ENCODE measurements at places on chromosomes 13 and 19.

DNA sequence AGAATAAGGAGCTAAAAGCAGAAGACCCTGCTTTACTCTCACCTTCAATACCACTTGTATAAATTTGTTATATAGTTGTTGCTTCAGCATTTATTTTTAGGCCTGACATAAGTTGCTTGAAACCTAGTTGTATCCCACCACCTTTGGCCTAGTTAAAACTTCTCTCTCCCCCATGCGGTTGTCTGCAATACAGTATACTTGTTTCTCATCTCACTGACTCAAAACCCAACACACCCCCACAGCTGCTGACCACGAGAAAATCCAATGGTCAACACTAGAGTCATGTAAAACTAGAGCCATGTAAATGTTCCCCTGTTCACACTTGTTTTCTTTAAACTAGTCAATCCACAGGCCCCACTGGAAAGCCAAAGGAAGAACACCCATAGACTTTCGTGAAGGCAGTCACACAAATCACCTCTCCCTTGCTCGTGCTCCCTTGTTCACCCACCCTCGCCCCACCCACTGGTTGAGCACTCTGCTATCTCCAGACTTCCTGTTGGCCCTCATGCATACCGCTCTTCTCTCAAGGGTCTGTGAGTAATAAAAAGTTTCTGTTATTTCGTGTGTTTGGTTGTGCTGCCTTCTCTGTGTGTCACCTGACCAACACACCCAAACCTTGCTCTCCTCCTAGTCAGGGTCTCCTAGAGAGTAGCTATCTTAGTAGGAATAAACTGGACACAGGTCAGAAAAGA, 12.9 kb upstream of the CCDC169 start:
- no peak for DNase-seq

DNA sequence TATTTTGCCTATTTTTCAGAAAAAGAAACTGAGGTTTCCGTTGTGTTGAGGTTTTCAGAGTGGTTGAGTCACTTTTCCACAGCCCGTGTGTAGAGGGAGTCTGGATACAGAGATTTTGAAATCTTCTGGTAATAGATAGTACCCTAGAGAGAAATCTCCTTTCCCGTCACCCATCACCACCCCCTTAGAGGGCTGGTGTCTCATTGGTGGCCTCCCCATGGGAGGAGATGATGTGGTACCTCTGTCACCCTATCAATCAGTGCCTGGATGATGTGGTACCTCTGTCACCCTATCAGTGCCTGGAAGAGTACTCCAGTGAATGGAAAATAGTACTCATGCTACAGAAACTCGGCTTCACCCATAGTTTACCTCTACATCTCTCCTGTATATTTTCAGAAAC, 42.2 kb upstream of the SERP2 start:
- DNase-seq, result no peak

GRCh38 chr13:37905736-37906135, 36.2 kb upstream of the TRPC4 start:
- DNase-seq, result no peak

- no peak for DNase-seq
These were observed 80.3 kb upstream of the FRY start for GRCh38 chr13:31951215-31951678.

- no peak for DNase-seq
These were observed 79.9 kb downstream of the FREM2 start for GRCh38 chr13:38766799-38767198.

DNA sequence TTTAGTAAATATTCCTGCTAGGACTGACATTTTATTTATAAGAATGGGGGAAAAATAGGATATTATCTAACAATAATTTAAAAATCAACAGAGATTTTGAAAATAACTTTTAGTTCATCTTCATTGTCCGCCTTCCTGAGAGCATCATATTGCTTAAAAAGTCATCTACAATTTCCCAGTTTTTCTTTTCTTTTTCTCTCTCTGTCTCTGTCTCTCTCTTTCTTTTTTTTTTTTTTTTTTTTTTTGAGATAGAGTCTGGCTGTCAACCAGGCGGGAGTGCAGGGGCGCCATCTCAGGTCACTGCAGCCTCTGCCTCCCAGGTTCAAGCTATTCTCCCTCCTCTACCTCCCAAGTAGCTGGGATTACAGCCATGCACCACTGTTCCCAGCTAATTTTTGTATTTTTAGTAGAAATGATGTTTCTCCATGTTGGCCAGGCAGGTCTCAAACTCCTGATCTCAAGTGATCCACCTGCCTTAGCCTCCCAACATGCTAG, 276.3 kb downstream of the DACH1 start:
- DNase-seq, result no peak

DNA sequence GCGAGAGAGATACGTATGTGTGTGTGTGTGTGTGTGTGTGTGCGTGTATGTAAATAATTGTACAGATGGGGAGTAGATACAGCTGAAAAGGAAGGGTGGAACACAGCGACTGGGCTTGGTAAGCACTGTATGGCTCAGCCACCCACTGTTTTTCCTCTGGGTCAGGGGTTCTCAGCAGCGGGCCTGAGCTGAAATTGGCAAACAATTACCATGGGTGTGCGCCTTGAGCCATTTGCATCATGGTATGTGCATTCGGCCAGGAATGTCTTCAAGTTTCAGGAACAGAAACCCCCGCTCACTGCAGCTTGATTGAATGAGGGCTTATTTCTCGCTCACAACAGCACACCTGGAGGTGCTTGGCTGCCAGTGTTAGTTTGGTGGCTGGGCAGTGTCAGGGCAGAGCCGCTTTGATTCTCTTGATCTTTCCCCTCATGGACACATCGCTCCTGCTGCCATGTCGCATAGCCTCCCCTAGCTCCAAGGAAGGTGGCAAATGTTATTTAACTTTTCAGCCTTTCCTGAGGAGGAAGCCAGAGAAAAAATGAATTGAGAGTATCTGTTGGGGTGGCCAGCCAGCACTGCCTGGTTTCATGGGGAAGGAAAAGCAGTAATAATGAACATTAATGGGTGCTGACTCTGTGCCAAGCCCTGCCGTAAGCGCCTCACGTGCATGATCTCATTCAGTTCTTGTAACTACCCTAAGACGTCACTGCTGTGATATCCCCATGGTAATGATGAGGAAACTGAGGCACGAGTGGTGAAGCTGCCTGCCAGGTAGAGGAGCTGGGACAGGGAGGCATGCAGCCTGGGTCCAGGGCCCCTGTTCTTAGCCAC, 126.9 kb downstream of the SIPA1L3 start:
- no peak for DNase-seq

DNA sequence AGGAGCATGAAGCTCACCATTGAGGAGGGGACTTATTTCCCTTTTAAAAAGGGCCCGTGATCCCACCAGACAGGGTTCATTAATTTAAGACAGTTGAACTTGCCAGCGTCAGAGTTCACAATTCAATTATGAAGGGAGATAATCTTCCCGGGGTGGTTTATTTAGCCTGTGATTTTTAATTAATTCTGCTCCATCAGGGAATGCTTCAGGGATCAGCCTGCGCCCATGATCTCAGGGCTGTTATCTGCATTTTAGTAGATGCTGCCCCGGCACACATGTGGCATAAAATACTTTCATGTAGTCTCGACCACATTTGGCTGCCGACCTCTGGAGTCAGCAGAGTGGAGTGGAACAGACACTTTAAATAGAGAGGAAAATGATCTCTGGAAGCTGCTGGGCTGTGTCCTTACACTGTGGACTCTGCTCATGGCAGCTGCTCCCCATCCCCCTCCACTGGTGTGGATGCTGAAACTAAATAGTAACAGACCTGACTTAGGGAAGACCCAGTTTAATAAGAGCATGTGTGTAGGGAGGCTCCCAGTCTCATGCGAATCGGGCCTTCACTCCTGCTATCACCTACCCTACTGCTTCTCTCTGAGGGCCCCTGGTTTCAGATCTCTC, 256.9 kb downstream of the TEX29 start:
- no peak for DNase-seq

DNA sequence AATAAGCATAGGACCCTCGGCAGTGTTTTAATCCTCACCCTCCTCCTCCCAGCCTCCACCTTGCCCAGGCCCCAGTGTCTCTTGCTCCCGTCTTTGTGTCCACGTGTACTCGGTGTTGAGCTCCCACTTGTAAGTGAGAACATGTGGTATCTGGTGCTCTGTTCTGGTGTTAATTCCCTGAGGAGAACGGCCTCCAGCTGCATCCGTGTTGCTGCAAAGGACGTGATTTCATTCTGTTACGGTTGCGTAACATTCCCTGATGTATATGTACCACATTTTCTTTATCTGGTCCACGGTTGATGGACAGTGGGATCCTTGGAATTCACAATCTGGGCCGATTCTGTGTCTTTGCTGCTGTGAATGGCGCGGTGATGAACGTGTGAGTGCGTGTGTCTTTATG, 44.7 kb upstream of the TFDP1 start:
- no peak for DNase-seq

DNA sequence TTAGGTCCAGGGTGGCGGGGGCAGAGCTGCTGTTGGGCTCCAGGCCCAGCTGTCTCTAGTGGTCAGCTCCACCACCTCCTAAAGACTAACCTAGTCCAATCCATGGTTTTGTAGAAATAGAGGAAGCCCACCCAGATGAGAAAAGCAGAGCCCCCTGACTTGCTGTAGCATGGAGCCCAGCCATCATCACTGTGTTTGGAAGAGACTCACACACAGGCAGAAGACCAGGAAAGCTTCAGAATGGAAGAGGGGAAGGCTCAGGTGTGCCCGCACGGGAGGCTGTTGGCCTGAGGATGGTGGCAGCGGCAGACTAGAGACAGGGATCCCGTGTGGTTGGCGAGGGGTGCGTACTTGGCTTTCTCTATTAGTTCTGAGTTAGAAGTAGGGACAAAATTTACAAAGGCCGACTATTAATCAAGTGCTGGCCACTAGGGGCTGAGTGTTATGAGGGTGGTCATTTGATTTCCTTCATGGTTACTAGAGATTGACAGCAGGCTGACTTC, 193.2 kb upstream of the SOX1 start:
- DNase-seq, result no peak

- no peak for DNase-seq
These were observed 30.5 kb downstream of the DNM2 start for GRCh38 chr19:10748195-10748926.

DNA sequence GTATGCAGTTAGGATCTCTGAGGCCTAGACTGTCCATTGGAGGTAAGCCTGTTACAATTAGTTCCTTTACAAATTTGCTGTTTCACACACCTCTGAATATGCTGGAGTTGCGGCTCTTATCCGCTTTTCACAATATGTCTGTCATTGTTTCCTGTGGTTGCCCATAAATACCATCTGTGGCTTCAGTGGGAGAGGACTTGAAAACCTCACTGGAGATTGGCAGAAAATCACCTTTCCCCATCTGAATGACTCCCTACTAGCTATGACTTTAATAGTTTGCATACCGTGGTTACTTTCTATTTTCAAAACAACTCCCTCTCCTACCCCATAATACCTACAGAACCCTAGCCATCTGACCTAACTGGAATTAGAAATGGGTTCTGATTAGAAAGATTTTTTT, 454.3 kb downstream of the PCDH17 start:
- no peak for DNase-seq

- DNase-seq, result peak; percentile 38
These were observed 7.5 kb downstream of the ZNF610 start for GRCh38 chr19:52343548-52343947.

DNA sequence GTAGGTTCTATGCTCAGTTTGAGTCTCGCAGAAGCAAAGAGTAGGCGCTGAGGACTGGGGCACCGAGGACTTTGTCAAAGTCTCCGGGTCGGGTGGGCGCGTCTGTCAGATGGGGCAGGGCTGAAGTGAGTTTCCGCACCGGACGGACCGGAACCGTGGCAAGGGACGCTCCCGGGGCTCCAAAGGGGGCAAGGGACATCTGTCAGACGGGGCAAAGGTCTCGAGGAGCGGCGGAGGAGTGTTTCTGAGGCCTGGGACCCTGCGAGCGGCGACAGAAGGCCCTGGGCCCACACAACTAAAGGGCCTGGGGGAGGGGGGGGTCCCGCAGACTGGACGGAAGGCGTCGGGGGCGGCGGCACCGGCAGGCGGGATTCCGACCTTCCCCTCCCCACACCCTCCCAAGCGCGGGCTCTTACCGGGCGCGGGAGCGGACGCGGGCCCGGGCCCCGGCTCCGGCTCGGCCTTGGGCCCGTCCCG, 13.3 kb upstream of the AKAP8L start:
- no peak for DNase-seq

GRCh38 chr19:49363268-49364082, at the start of gene DKKL1:
Gene DKKL1, plus strand, starts transcription at chr19:49363877. Its CDS starts 122 bp downstream, at chr19:49363999.
- DNase-seq, result peak; percentile 38

- DNase-seq, result no peak
These were observed 357.3 kb downstream of the KLF5 start for GRCh38 chr13:73416093-73416492.

DNA sequence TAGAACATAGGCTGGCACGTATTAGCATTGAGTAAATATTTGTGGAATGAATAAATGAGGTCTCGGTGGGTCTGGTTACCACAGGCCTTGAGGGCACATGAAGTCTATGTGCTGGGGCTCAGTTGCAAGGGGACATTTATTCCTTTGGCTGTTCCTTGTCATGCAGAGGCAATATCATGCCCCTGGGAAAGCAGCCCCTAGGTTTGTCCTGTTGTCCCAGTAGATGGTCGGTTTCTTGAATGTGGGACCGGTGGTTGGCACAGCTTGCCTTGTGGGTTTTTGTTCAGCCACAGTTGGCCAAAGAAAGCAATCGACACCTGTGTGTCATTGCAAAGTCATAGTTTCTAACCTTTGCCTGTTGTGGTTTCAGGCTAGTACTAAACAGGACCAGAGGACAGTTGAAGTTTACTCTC, 24.7 kb upstream of the GPR183 start:
- DNase-seq, result no peak

DNA sequence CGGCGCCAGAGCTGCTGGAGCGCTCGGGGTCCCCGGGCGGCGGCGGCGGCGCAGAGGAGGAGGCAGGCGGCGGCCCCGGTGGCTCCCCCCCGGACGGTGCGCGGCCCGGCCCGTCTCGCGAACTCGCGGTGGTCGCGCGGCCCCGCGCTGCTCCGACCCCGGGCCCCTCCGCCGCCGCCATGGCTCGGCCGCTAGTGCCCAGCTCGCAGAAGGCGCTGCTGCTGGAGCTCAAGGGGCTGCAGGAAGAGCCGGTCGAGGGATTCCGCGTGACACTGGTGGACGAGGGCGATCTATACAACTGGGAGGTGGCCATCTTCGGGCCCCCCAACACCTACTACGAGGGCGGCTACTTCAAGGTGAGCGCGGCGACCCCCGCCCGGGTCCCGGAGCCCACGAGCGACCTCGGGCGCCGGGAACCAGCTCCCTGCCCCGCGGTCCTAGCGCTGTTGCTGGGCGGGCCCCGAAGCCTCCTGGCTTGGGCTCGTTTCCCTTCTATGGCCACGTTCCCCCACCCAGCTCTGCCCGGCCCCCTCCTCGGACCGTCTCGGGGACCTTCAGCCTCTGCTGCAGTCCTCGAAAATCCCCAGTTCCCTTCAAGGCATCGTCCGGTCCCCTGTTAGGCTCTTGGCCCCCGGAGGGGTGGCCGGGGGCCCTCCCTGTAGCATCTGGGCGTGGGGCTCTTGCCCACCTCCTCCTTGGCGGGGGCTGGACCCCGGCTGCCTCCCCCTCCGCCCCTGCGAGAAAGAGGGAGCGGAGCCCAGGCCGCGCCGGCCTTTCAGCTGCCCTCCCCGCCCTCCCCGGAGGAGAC, at the start of gene CDC34:
CDC34 (plus strand) TSS at position 8 of the 808 bp plus-strand sequence; CDS start at position 180, 172 bp downstream.
- no peak for DNase-seq

GRCh38 chr13:24860770-24861169, 96.8 kb downstream of the RNF17 start:
- DNase-seq, result no peak

- DNase-seq, result no peak
These were observed 127.4 kb downstream of the SLITRK5 start for GRCh38 chr13:87798536-87798935.
